ENCODE measurements at places on chromosomes 2 and 18. TPM values are rescaled to one million over a fixed set of nuclear protein-coding genes. Genes with fewer than 3 reads are reported as not detected.
A peak's percentile ranks its signal among the peaks of the same experiment; 100 is the strongest.

DNA sequence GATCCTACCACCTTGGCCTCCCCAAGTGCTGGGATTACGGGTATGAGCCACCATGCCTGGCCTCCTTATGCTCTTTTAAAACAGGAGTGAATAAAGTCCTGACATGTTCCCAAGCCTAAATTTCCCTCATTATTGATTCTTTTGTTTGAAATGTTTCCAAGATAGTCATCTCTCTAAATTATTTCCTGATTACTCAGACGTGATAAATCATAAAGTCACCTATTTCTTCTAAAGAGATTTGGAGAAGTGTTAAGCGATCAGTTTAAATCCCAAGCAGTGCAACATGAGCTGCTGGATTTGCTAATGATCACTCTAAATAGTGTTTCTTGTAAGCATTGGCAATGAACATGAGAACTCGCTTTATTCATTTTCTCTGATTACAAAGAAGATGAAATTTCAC lies 51.8 kb downstream of the PMAIP1 start:
- DNase-seq = peak; percentile 49

GRCh38 chr2:129438501-129439057 lies 540.9 kb upstream of the RAB6C start:
- DNase-seq = no peak

DNA sequence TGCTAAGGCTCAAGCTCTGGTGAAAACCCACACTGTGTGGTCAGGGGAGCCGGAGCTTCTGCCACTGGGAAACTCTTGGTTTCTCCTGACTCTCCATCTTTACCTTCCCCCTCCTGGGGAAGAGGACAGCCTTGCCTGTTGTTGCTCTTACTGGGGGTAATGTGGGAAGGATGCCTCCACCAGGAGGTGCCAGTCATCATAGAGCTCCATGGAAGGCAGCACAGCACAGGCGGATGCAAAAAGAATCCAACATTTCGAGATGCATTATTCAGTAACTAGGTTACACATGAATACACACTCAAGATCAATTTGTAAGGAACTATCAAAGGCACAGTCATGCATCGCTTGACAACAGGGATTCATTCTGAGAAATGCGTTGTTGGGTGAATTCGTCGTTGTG lies 322.6 kb downstream of the AFF3 start:
- DNase-seq = peak; percentile 17

RTP5 gene
- not detected for total RNA-seq

MAPK4 gene
- total RNA-seq = not detected

SP140L gene
- total RNA-seq = 32.2 TPM

DNA sequence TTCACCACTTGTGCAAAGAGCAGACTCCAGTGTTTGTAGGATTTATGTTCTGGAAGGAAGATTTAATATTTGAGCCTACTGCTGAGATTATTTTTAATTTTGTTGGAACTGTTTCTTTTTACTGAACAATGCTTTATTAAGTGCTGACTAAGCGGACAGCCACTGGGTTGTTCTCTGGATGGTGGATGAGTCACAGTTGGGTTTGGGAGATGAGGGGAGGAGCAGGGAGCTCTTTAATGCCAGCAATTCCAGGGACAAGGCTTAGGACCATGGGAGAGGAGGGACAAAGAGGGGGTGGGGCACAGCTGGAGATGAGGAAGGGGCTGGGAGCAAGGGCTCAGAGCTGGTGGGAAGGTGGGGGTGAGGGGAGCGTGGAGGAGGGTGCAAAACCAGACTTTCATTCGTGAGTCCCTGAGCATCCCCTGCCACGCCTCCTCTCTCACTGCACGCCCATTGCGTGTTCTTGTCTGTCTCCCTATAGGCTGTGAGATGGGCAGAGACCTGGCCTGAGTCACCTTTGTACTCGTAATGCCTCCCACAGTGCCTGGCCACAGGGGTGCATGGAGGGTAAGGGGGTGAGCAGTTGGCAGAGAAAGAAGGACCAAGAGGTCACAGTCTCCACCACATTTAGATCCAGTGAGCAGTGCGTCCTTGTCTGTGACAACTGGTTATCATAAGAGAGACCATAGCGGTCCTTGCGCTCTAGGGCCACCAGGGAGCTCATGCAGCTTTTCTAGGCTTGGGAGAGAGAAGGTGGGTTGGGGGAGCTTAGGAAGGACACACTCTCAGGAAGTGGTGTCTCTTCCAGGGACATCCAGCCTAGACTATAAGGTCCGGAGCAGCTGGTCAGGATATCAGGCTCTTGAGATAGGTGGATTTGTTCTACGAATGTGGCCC lies 18.4 kb downstream of the SLC4A3 start:
- peak; percentile 77 for DNase-seq

CENPA gene
- 0.75 TPM for total RNA-seq

UCN gene
- 1.1 TPM for total RNA-seq

- peak; percentile 17 for DNase-seq
Observed at GRCh38 chr2:56540467-56540866, 356.7 kb downstream of the CCDC85A start.

GRCh38 chr2:38417745-38418689 lies 40.9 kb upstream of the ATL2 start:
- DNase-seq = no peak

DNA sequence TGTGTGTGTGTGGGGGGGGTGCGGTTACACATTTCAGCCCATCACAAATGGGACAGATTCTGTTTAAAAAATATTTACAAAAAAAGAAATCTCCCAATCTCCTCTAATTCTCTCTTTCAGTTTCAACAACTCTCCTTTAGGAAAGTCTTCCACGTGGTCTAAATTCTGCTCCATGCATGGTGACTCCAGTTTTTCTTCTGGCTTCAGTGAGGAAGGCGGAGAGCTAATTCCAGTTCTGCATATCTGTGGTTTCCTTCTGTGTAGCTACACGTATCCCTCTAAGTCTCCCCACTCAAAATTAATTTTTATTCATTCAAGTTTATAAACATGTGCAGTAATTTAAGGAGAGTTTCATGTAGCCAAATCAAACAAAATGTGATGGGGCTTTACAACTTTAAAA lies 111.6 kb downstream of the SLC4A3 start:
- peak; percentile 68 for DNase-seq

TLX2 gene
- not detected for total RNA-seq

DNA sequence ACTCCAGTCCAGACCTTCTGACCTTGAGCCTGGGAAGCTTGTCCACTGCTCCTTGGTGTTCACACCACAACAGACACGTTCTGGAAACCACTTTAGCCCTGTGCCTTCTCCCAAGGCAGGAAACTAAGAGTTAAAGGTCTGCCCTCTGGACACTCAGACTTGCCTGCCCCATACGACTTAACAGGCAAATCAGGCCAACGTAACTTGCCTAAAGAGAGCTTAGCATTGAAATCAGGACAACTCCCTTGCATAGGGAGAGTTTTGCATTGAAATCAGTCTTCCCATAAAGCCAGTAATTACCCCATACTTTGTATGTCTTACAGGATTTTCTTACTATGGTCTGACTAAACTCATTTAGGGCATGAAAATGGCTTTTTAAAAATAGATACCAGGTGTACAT lies 18.5 kb downstream of the NFE2L2 start:
- DNase-seq = no peak

NT5C1B gene
- total RNA-seq = not detected

DNA sequence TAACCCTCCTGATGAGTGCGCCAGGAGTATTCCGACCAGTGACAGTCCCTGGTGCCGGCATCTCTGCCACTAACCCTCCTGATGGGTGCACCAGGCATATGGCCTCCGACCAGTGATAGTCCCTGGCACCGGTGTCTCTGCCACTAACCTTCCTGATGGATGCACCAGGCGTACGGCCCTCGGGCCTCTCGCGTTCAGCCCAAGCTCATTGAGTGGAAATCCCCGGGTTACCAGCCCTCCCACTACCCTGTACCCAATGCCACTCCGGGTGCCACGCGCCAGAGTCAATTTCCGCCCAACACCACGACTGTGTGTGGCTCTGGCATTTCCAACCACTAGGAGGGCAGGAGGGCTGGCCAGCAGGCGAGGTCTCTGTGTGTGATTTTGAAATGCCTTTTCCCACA lies 11.7 kb upstream of the GPC1 start:
- DNase-seq = no peak

GBX2 gene
- total RNA-seq = 1.2 TPM

DNA sequence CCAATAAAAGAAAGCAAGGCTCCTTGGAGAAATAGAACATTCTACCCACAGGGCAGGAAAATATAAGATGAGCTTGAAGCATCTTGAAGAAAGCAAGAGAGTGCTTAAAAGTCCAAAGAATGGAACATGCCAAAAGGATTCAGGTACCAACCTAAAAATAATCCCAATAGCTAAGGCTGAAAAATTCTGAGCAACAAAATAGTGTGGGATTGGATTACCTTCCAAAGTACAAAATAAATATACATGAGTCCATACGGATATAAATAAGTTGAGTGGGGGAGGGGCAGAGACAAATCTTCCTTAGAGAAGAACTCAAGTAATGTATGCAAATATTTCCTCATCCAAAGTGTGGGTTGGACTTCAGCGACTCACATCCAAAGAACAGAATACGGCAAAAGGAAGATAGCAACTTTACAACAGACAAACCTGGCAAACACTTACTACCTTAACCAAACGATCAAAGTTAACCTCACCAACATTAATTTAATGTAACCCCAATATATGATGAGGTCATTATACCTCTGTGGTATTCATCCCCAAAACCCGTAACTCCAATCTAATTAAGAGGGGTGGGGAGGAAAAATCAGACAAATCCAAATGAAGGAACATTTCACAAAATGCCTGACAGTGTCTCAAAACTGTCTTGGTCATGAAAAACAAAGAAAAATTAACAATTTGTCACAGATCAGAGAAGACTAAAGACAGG lies 26.9 kb downstream of the MEMO1 start:
- no peak for DNase-seq

GRCh38 chr2:105242286-105242993 lies 897 bp downstream of the GPR45 start:
- DNase-seq = no peak

IL37 gene
- total RNA-seq = not detected

DNA sequence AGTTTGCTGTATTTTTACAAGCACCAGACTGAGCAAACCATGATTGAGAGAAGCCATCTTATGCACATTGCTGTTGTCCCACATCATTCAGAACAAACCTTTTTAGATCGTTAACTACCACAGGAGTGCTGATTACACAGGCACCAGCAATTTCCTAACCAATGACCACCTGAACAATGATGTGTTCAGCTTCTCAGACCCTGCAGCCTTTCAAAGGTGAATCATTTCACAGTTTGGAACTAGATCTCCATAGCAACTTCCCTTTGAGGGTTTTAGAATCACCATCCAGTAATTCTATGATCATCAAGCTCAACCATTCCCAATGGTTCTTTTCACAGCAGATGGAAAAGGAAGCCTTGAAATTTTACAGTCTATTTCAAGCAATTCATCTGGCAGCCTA lies 71.4 kb downstream of the OLA1 start:
- DNase-seq = peak; percentile 88

DNA sequence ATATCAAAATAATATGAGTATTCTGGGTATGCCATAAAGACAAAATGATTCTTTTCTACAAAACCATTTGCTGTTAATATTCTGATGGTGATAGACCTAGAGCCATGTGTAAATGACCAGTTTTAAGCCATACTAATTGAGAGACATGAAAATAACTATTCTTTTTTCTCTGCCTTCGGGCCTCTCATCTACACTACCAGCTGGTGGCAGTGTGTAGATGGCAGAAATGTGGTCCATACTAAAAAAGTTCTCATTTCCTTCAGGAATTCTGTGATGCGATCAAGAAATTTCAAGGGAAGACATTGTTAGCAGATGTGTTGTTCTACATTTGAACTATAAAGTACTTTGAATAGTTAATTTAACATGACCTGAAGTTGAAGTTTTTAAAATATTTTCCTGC lies 485.2 kb downstream of the TRIB2 start:
- peak; percentile 1 for DNase-seq

- no peak for DNase-seq
Observed at GRCh38 chr18:56036741-56037140, 448.7 kb upstream of the TCF4 start.

PLCL1 gene
- 0.84 TPM for total RNA-seq

- DNase-seq = no peak
Observed at GRCh38 chr18:26963292-26963691, 97.8 kb upstream of the AQP4 start.

GRCh38 chr2:26892133-26892532 lies 44.2 kb downstream of the DPYSL5 start:
- DNase-seq = no peak

SLC9A4 gene
- 0.07 TPM for total RNA-seq

DNA sequence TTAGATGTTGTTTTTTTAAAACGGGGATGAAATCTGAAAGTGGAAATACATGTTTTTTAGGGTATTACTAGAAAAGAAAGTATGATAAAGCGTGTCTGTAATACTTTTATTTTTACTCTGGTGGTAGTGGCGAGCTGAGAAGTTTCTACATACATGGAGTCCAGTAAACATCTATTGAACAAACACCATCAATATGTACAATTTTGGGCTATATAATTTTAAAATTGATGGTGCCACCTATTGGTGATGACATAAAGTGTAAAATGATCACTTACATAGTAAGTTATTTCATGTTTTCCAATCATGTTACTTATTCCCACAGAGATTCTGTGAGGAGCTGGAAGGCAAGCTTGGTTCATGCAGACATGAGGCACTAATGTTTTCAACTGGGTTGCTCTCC lies 31.5 kb upstream of the NFE2L2 start:
- DNase-seq = no peak

GRCh38 chr2:224817676-224818075 lies 101.5 kb upstream of the CCDC195 start:
- DNase-seq = no peak

DNA sequence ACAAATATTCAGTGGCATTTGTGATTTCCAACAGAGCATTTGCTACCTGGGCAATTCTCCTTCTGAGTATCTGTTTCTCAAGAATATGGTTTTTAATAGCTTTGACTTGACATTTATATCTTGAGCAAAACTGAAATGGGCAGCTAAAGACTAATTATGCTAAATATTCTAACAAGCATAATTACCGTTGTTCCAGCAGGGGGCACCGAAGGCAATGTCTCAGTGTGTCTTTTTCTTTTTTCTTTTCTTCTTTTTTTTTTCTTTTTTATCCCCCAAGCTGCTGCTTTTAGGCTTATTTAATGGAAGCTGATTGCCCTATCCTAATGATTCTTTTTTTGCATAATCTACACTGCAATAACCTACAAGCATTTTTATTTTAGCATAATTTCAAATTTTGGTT lies 138.9 kb upstream of the NABP1 start:
- peak; percentile 4 for DNase-seq

DNA sequence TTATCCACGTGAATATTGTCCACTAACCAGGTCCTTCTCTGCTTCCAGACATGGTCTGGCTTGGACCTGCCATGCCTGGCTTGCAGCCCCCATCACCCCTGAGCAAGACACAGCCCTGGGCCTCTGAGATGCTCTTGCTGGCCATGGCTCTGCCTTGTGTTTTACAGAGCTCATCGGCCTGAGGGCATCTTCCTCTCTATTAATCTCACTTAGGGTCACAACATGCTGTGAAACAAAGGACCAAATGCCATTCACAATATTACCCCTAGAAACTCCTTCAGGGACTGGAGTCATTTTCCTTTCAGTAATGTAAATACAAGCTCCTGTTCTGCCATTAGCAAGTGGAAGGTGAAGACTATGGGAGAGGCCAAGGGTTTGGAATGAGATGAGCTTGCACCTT lies 6.8 kb upstream of the TPO start:
- DNase-seq = no peak

TMEM247 gene
- total RNA-seq = not detected

- peak; percentile 36 for DNase-seq
Observed at GRCh38 chr2:33378556-33379210, 97.8 kb upstream of the RASGRP3 start.

- no peak for DNase-seq
Observed at GRCh38 chr2:127419448-127420038, 1.3 kb downstream of the PROC start.

FAM124B gene
- not detected for total RNA-seq
